ENCODE measurements at places on chromosomes 6 and 20.

GRCh38 chr6:120198033-120198432 is 848.5 kb upstream of the MAN1A1 start:
- DNase-seq = no peak

DNA sequence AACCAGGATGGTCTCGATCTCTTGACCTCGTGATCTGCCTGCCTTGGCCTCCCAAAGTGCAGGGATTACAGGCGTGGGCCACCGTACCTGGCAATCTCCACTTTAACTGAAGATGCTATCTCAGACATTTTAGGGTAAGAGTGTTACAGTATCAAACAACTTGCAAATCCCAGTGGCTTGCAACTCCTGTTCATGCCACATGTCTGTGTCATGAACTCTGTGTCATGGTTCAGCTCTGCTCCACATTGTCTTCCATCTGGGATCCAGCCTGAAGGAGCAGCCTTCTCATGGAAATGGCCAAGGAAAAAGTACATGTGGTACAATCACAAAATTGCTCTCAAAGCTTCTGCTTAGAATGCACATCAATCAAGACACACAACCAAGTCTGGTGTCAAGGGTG is 114.9 kb downstream of the MAP3K5 start:
- DNase-seq = no peak

DNA sequence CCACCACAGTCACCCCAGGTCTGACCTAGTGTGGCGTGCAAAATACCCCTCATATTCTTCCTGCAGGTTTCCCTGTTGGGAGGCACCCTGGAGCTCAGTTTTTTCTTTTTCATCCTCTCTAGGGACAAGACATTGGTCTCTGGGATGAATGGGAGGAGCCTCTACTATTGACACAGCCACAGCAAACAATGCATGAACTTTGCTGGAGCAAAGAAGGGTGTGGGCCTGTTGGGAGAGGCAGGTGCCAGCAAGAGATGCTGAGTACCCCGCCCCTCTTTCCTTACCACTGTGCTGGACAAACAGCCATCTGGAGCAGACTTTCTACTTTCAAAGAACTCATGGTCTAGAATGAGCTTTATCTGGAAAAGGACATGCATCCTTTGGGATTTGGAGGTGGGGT is 10.1 kb downstream of the TGM3 start:
- no peak for DNase-seq

- DNase-seq = no peak
Observed at GRCh38 chr6:12782136-12782535, 65.6 kb downstream of the PHACTR1 start.

- DNase-seq = no peak
Observed at GRCh38 chr20:62723351-62723750, 14.7 kb downstream of the NTSR1 start.

DNA sequence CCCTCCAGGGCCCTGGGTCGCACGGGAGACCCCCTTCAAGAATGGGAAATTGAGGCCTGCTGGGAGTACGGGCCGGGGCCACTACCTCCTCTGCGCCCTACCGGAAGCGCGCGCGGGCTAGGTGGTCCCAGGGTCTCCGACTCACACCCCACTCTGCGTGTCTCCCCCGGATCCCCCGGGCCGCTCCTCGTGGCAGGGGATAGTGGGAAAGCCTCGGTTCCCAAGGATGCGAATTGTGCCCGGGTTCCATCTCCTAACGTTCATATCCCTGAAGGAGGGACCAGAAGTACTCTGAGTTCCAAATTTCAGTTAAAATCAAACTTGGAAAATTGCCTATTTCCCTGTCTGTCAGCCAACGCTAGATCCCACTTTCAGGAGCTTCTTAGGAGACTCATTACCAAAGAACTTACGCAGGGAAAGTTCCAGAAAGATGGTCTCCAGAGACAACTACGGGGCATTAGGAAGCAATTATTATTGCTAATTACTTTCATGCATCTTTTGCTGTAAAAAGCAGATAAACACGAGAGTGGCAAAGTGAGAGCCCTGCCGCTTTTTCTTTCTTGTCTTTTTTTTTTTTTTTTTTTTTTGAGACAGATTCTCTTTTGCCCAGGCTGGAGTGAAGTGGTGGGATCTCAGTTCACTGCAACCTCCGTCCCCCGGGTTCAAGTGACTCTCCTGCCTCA is 858 bp downstream of the FAM83D start:
- DNase-seq = no peak

DNA sequence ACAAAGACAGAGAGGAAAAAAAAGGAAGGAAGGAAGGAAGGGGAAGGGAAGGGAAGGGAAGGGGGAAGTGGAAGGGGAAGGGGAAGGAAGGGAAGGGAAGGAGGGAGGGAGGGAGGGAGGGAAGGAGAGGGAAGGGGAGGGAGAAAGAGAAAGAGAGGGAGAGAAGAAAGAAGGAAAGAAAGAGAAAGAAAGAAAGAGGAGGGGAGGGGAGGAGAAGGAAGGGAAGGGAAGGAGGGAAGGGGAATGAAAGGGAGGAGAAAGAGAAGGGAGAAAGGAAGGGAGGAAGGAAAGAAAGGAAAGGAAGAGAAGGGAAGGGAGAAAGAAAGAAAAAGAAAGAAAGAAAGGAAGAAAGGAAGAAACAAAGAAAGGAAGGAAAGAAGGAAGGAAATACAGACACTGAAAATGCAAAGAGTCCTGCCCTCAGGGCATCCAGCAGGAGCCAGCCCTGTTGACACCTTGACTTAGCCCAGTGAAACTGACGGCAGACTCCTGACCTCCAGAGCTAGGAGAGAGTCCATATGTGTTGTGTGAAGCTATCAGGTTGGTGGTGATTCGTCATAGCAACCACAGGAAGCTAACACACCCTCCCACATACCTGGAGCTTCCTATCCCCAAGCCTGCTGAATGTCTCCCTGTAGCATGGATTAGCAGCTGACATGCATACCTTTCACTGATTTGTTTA is 58.7 kb upstream of the SULF2 start:
- DNase-seq = no peak

- no peak for DNase-seq
Observed at GRCh38 chr6:53986165-53986720, 125.0 kb upstream of the MLIP start.

- DNase-seq = no peak
Observed at GRCh38 chr20:44106615-44107014, 80.4 kb downstream of the JPH2 start.

DNA sequence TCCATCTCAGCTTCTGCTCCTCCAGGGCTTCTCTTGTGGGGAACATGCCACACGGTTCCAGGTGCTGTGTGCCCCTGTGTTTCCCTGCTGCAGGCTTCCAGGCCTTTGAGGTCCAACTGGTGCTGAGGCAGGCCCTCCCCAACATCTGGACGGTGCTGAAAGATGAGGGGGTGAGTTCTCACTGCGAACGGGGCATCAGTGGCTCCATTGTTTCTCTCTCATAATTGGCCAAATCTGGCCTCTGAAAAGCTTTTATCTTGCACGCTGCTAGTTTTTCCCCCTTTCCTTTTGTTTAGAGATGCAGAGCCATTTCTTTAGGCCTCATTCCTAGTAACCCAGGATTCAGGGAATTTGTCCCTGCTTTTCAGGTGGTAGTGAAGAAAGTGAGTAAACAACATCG is 8.6 kb downstream of the PNLDC1 start:
- no peak for DNase-seq

DNA sequence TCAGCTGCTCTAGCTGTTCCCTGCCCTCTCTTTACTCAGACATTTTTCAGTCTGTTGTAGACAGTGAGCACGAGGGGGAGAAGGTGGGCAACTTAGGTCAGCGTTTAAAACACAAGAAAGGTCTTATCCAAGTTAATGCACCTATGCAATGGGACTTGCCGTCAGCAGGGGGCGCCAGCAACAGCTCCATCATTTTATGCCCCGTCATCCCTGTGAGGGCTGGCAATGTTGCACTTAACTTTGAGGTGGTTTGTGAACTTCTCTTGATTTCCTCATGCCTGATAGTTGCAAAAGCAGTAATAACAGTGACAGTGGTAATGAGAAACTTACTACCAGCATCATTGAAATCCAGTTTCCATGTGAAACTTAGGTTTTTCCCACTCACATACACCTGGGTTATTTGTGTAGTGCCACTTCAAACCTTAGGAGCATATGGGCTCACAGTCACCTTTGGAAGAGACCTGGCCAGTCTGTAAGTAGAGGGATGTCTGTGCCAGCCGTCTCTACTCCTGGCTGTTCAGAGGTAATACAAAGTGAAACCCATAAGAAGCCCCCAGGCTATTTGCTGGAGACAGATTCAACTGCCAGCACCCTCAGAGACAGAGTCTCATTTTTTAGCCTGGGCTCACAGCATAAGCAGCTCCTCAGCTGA is 44.9 kb upstream of the ID1 start:
- peak; percentile 74 for DNase-seq

GRCh38 chr20:610130-611046 is at the start of gene TCF15:
TSS of gene TCF15 (minus strand) at chr20:610309. CDS start at chr20:610237, 72 bp downstream.
- no peak for DNase-seq

DNA sequence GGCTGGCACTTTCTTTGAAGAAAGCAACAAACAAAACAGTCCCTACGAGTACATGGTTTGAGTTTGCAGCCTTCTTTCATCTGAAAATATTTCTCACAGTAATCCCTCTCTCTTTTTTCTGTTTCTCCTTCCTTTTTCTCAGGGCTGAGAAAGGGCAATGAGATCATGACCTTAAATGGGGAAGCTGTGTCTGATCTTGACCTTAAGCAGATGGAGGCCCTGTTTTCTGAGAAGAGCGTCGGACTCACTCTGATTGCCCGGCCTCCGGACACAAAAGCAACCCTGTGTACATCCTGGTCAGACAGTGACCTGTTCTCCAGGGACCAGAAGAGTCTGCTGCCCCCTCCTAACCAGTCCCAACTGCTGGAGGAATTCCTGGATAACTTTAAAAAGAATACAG is 80.7 kb upstream of the CLDN20 start:
- no peak for DNase-seq

- no peak for DNase-seq
Observed at GRCh38 chr6:118596774-118597320, 48.8 kb downstream of the PLN start.

GRCh38 chr6:99146711-99147110 is 199.0 kb upstream of the FBXL4 start:
- no peak for DNase-seq

DNA sequence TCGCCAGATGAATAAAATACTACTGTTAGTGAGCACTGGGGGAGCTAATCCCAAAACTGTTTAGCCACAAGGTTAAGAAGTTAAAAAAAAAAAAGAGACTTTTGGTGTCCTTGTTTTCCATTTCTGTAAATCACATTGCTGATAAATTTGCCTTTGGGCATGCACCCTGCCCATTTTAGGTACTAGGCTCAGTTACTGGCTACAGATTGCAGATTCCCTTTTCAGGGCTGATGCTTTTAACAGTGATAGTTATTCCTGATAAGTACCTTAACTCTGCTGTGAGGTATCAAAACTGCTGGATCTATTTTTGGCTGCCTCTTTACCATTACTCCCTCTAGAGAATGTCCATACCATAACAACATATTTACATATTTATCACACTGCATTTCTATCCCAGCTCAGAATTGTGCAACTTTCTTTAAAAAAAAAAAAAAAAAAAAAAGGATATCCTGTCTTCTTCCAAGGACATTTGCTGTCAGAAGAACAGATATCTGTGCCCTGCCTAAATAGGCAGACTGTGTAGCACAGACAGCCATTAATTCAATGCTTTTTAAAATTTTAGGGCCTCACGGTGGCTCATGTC is 94.5 kb downstream of the SSR1 start:
- no peak for DNase-seq

DNA sequence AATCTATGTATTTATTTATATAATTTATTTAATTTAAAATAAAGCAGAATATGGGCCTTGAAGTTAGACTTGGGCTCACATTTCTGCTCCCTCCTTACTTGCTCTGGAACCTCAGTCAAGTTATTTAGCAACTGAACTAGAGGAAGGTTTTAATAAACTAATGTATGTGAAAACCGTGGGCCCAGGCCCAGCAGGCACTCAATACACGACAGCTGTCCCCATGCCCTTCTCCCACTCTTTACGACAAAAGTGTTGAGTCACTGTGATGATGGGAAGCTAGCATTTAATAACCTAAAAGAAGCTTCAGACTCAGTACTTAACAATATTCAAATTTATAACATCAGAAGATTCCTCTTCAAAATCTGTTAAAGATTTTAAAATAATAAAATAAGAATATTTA is 46.7 kb downstream of the SERAC1 start:
- DNase-seq = no peak

DNA sequence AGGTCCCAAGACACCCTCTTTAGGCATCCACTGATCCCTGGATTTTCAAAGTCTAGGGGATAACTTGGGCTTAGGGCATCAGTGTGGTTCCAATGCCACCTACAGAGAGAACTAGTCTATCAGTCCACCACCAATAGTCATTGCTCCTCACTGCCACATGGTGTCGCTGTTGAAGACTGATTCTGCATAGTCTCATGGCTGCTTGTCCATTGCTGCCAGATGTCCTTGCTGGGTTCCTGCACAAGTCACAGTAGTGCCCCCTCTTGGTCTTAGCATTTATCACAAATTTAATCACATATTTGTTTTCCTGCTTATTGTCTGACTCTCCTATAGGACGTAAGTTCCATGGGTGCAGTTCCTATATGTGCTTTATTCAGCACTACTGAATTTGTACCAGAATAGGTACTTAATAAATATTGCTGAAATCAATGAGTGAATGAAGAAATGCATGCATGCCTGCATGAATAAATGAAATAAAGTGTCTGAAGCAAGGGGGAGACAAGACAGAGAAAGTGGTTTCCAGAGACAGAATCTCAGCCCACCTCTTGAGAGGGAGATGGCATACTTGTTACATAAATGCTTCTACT is 45.9 kb upstream of the RALY start:
- DNase-seq = peak; percentile 34

GRCh38 chr6:119312875-119313338 is 36.7 kb downstream of the MAN1A1 start:
- DNase-seq = peak; percentile 33

GRCh38 chr20:37976887-37977286 is 56.4 kb downstream of the TTI1 start:
- DNase-seq = no peak
